Cortex of kidney (tissue), 1 donor: ENCODE measurements at places on chromosomes 16 and 17.

- DNase-seq, result no peak
Observed at GRCh38 chr17:75353176-75353575, 52.3 kb downstream of the GRB2 start.

GRCh38 chr17:4710693-4711634 is 532 bp downstream of the ARRB2 start:
- no peak for DNase-seq

GRCh38 chr16:53309457-53309856 is 124.8 kb upstream of the RBL2 start:
- DNase-seq, result no peak

- DNase-seq, result no peak
Observed at GRCh38 chr16:84442416-84443145, 61.9 kb downstream of the MEAK7 start.

DNA sequence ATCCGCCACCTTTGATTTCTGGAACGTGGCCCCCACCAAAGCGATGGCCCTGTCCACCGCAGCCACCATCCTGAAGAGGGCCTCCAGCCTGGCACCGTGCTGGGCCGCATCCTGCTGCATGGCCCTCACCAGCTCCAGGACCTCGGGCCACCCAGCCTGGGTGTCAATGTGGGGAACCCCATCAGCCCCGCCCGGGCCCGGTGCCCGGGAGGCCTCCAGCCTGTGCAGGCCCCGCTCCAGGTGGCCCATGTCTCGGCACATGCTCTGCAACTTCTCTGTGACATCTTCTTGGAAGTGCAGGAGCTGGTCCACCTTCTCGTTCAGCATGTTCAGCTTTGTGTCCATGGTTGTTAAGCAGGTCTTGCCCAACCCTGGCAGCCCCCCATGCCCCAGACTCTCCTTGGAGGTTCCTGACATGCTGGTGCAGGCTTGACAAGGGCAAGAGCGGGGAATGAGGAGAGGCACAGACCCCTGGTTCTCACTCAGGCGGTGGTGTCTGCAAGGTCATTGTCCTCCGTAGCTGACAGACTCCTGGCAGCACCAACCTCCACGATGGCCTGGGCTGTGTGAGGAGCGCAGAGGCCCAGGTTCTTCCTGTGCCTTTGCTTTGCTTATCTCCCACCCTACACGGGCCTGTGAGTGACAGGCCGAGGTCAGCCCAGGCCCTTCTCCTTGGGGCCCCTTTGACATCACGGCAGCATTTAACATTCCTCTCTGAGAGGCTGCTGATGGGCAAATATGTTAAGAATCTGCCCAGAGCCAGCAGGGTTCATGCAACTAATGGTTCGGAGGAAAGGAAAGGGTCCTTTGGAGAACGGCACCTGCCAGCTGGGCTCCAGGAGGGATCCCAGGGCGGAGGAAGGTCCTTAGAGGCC is at the start of gene MYLK3:
TSS of gene MYLK3 (minus strand) at position 568 of the 875 bp plus-strand sequence. CDS start at position 417, 151 bp downstream.
- no peak for DNase-seq

GRCh38 chr17:63754046-63754445 is 12.4 kb upstream of the STRADA start:
- DNase-seq, result no peak

GRCh38 chr17:69728816-69729215 is 314.3 kb downstream of the MAP2K6 start:
- DNase-seq, result no peak
